Astrocyte of the cerebellum (primary cell): ENCODE measurements at places on chromosomes 16 and 17.

- DNase-seq: no peak
Measured at GRCh38 chr17:30526401-30526800, 49.2 kb downstream of the GOSR1 start.

GRCh38 chr17:292531-293382 is 59.9 kb downstream of the RPH3AL start:
- no peak for DNase-seq

GRCh38 chr16:31916056-31916488 is 42.5 kb downstream of the ZNF267 start:
- DNase-seq: no peak

GRCh38 chr16:9034056-9034455 is 57.4 kb upstream of the HAPSTR1 start:
- no peak for DNase-seq

DNA sequence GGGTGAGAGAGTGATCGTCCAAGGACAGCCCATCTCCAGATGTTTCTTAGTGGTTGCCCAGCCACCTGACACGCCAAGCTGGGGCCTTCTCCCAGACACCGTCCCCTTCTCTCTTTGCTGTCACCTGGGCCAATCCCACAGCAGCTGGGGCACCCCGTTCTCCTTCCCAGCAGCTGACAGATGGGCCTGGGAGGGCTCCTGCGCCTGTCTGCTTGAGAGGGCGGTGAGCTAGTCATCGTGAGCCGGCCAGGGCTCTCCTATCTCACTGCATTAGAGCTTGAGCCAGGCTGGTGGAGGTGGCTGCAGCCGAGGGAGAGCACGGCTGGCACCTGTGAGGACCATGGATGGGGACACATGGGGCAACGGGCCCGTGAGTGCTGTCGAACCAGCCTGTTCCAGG is 41.2 kb downstream of the RAB11FIP3 start:
- DNase-seq: no peak

DNA sequence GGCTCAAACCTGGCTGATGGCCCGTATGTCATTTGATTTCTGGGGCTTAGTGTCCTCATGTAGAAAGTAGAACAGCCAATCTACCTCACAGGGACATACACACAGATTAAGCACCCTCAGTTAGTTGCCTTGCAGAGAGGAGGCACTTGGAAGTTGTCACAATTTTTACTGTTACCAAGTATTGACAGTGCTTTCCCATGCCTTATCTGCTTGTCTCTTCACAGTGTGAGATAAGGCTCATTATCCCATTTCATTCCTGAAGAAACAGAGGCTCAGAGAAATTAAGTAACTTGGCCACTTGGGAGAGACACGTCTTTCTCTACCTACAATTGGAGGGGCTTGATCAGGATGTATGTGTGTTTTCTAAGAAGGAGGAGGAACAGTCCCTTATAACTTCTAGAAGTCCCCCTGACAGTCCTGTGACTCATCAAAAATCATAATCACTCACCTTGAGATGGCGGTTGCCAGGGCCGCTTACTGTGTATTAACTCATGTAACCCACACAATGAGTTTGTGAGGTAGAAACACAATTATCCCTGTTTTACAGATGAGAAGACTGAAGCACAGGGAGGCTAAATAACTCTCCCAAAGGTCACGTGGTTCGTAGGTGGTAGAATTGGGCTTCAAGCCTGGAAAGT is 56.9 kb upstream of the LHX1 start:
- no peak for DNase-seq

- DNase-seq: no peak
Measured at GRCh38 chr17:81522491-81523401, 5.4 kb upstream of the FSCN2 start.

- no peak for DNase-seq
Measured at GRCh38 chr16:75798714-75799113, 72.4 kb upstream of the CPHXL start.

- DNase-seq: no peak
Measured at GRCh38 chr16:56318827-56319140, 106.6 kb downstream of the AMFR start.
